Activated CD8-positive, alpha-beta memory T cell treated with anti-CD3 and anti-CD28 coated beads for 1 hour (primary cell): ENCODE measurements at places on chromosomes 6 and 20.

- no peak for DNase-seq
These were observed at the start of gene PTK6 for GRCh38 chr20:63536997-63537524. PTK6 (minus strand) TSS chr20:63537376; CDS start chr20:63537314, 62 bp downstream.

- DNase-seq = no peak
These were observed 116.9 kb downstream of the RWDD2A start for GRCh38 chr6:83310046-83310445.

DNA sequence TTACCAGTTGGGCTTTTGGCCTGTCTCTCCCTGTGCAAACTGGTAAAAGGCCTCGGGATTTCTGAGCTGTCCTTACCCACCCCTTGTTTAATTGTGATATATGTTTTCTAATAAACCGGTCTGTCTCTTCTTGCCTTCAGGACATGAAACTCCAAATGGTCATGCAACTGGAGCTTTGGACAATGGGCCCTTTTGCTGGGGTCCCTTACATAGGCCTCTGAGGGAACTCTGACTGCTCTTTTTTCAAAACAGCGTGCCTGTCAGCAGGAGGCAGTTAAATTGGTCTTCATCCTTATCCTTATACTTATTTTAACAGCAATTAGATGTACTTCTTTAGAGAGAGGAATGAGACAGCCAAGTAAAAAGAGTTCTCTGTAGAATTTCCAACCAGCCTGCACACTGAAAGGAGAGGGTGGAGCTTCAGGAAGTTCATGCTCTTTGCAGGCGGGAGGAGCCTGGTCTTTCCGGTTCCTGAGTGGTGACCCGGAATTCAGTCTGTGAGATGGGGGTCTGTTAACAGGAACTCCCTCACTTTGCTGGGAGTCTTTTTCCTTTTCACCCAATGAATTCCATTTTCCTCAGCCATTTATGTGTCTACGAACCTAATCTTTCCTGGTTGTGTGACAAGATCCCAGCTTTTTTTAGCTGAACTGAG is 299.6 kb upstream of the GJE1 start:
- no peak for DNase-seq

DNA sequence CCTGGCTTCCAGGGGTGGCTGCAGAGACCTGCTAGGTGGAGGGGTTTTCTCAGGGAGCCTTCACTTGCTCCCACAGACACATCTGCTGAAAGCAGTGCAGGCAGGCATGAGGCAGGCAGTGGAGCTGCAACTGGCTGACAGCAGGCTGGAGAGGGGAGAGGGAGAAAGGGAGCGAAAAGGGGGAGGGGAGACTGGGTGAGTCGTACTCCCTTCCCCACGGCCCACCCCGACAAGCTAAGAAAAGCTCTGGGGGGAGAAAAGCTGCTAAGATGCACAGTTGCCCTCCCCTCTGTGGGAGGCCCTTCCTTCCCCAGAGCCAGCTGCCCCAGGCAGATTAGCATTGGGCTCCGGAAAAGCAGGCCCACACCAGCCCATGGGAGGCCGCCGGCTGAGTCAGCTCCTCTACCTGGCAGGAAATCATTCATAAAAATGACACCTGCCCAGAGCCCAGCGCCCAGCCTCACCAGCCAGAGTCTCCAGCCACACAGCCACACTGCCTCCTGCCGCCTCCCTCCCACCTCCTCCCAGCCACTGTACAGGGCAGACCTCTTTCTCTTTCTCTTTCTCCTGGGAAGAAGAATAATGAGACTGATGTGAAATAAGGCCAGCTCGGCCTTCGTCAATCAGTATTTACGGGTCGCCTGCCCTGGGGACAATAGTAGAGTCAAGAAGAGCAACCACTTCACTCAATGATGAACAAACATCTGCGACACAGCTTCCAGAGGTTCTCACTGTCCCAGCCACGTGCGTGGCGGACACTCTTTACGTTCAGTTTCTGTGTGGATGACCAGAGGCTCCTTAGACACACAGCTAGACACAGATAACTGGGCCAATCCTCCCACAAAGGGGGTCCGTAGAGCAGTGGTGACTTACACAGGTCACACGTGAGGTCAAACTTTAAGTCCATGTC is 7.7 kb upstream of the C20orf203 start:
- no peak for DNase-seq

DNA sequence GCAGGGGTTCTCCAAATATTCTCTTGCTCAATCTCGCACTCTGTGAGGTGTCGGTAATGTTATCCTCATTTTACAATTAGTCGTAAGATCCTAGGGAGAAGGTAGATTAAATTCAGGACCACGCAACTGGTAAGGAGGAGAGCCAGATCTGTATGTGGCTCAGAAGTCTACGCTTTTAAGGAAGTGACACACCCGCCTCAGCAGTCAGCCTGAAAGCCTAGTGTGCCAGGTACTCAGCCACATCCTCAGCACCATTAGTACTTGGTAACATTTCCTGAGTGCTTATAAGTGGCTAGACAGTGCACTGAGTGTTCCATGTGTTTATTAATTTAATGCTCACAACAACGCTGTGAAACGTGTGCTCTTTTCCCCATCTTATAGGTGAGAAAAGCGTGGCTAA is 63.7 kb downstream of the DHX35 start:
- DNase-seq = no peak

- DNase-seq = no peak
These were observed 176.1 kb downstream of the EPHA7 start for GRCh38 chr6:93243231-93243778.

DNA sequence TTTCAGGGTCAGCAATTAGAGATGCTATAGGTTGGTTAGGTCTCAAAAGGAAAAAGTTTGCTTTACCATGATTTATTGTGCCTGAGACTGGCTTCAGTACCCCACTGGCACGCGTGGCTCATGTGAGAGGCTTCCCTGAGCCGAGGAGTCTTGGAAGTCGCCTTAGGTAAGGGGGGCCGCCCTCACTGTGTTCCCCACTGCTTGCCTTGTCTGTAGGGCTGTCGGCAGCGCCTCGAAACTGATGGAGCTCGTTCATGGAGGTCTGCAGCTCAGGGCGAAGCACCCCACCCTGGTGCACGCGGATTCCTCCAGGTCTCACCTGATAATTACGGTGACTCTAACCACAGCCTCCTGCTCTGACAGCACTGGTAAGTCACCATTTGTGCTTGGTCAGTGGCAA is 39.2 kb downstream of the FRMD1 start:
- DNase-seq = no peak

DNA sequence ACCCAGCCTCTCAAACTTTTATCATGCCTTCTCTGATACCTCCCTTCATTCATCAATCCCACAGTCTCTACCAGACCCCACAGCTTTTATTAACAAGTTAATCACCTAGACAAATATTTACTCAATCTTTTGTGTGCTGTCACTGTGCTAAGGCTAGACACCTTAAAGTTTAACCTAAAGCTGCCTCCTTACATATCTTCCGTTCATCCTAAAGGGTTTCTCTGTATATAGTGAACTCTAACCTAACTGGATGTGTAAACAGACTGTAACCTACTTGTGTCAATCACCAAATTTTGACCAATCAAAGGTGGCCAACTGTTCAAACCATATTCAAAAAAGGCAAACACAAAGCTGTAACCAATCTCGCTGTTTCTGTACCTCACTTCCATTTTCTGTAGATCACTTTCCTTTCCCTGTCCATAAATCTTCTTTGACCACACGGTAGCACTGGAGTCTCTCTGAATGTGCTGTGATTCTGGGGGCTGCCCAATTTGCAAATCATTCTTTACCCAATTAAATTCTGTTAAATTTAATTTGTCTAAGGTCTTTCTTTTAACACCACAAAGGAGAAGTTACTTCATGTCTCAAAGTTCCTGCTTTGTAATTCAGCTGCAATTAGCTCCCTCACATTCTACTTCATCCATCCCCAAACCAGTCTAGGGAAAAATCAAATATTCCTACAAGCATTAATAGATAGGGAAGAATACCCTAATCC is 72.5 kb downstream of the ARHGAP18 start:
- DNase-seq = no peak

DNA sequence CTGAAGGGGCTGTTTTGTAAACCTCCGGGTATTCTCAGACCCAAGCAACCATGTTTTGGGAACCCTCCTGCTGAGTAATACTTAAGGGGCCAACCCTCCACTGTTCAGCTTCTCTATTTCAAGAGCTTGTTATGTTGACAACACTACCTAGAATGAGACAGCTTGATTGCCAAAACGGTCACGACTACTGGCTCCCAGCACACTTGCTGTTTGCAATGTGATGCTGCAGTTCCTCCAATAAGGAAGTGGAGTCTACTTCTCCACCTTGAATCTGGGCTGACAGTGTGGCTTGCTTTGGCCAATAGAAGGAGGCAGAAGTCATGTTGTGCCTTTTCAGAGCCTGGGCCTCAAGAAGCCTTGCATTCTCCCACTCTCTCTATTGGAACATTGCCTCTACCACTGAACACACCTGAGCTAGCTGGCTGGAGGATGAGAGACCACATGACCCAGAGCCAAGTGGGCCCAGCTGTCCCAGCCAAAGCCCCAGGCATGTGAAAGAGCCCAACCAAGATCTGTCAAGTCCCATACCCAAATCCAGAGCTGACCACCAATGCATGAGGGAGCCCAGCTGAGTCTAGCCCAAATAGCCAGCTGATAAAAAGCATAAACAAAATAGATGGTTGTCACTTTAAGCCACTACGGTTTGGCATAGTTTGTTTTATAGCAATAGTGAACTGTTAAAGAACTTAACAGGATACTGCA is 108.0 kb downstream of the PRND start:
- DNase-seq = no peak

GRCh38 chr20:43987531-43987930 is 72.9 kb downstream of the TOX2 start:
- DNase-seq = no peak
